SJSA1 (cell line): ENCODE measurements at places on chromosomes 12 and 14. TPM values are rescaled to one million over a fixed set of nuclear protein-coding genes. Genes with fewer than 3 reads are reported as not detected.

The DTX1 gene
- total RNA-seq: not detected in 2 replicates

The GPRC5D gene
- total RNA-seq: not detected in 2 replicates

The FBRSL1 gene
- 0.66 and 2.8 TPM in 2 replicates for total RNA-seq

The AMIGO2 gene
- total RNA-seq: 19.0 and 19.3 TPM in 2 replicates

The NEUROD4 gene
- total RNA-seq: not detected in 2 replicates

The IFNG-AS1 gene
- not detected in 2 replicates for total RNA-seq

The WNT5B gene
- 8.9 and 15.4 TPM in 2 replicates for total RNA-seq

The NRL gene
- total RNA-seq: 1.4 TPM in 1 of 2 replicates, not detected in the other

DNA sequence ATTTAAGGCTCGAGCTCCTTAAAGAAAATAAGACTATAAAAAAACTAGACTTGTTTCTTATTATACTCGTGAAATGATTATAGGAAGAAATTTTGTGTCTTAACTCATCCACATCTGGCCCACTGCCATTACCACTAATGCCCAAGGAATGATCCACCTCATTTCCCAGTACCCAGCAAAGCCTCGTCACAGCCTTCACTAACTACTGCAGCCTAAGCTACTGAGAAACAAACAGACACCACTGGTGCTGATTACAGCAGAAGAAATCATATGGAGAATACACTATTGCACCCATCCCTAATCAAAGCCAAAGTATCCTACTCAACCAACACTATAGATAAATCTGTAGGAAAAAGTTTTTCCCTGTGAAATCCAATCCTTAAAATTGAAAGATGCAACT is 205.3 kb upstream of the NAV3 start:
- peak; percentile 34 for DNase-seq
- no peaks in the 10 kb centered on the region for H3K27me3 ChIP-seq
- H3K36me3 ChIP-seq: no peaks in the 10 kb centered on the region
- H3K4me3 ChIP-seq: no peak overlapping the region

- H3K4me3 ChIP-seq: no peak overlapping the region
- DNase-seq: no peak
- H3K4me1 ChIP-seq: peaks cover 38% of the 10 kb centered on the region
- H3K27me3 ChIP-seq: no peaks in the 10 kb centered on the region
- H3K27ac ChIP-seq: no peak overlapping the region
- no peaks in the 10 kb centered on the region for H3K36me3 ChIP-seq
Observed at GRCh38 chr12:52241205-52241842, 8.3 kb downstream of the KRT7 start.

- DNase-seq: no peak
- H3K36me3 ChIP-seq: no peaks in the 10 kb centered on the region
- peaks cover 32% of the 10 kb centered on the region for H3K27me3 ChIP-seq
- H3K4me1 ChIP-seq: no peaks in the 10 kb centered on the region
Observed at GRCh38 chr12:114448618-114448933, 42.6 kb upstream of the TBX5 start.

GRCh38 chr14:105220699-105221597 is 27.4 kb upstream of the BTBD6 start:
- no peak overlapping the region for H3K4me3 ChIP-seq
- H3K27ac ChIP-seq: no peak overlapping the region
- DNase-seq: no peak

GRCh38 chr12:13436182-13436581 is 239.7 kb downstream of the EMP1 start:
- H3K4me3 ChIP-seq: no peak overlapping the region
- H3K27ac ChIP-seq: no peak overlapping the region
- no peaks in the 10 kb centered on the region for H3K4me1 ChIP-seq

GRCh38 chr14:51335531-51335930 is 95.5 kb downstream of the TMX1 start:
- no peaks in the 10 kb centered on the region for H3K27me3 ChIP-seq
- no peak for DNase-seq
- no peak overlapping the region for H3K4me3 ChIP-seq
- no peaks in the 10 kb centered on the region for H3K36me3 ChIP-seq
- H3K27ac ChIP-seq: no peak overlapping the region

- H3K27ac ChIP-seq: no peak overlapping the region
- H3K27me3 ChIP-seq: no peaks in the 10 kb centered on the region
- H3K36me3 ChIP-seq: peaks cover 69% of the 10 kb centered on the region
- H3K4me3 ChIP-seq: no peak overlapping the region
- no peak for DNase-seq
Observed at GRCh38 chr12:50991291-50991690, 34.9 kb downstream of the SLC11A2 start.

- H3K27ac ChIP-seq: peak overlapping the region; percentile 63
- no peaks in the 10 kb centered on the region for H3K36me3 ChIP-seq
- H3K27me3 ChIP-seq: no peaks in the 10 kb centered on the region
Observed at GRCh38 chr12:2248901-2249381, 196.2 kb downstream of the CACNA1C start.

DNA sequence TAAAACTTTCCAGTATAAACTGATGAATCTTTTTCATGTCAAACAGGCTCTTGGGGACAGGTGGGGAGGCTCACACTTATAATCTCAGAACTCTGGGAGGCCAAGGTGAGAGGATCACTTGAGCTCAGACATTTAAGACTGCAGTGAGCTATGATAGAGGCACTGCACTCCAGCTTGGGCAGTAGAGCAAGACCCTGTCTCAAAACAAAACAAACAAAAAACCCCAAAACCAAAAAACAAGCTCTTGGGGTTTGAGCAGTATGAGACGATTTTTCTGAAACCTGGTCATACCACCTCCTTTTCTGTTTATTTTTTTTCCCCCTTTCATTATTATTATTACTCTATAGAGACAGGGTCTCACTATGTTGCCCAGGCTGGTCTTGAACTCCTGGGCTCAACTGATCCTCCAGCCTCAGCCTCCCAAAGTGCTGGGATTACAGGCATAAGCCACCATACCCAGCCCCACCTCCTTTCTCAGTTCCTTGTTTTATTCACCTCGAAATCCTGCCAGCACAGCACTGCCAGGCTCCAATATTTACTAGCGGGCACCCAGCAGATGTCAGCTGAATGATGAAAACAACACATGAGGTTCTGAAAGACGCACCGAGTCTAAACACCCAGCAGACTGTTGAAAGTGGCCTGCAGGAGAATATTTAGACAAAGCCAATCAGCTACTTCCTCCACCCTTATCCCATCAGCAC is 19.5 kb upstream of the CDK17 start:
- no peaks in the 10 kb centered on the region for H3K27me3 ChIP-seq
- no peak overlapping the region for H3K4me3 ChIP-seq
- peaks cover 1% of the 10 kb centered on the region for H3K4me1 ChIP-seq
- H3K27ac ChIP-seq: no peak overlapping the region

DNA sequence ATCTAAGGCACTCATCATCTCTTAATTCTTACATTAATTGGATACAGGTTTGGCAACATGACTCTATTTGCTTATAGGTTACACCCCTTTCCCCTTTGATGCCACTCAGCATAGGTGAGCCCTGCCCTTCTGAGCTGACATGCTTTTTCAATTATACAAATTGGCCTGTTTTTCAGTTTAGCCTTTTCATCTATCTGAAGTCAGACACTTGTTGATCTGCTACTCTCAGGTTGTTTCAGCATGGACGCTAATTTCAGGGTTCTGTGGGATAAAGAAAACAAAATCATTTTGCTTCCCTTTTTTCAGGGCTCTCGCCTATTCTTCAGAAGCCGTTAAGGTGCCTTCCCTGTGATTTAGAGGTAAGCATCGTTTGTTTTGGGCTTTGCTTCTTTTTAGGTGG is 55.3 kb downstream of the DACT1 start:
- no peaks in the 10 kb centered on the region for H3K27me3 ChIP-seq
- no peak overlapping the region for H3K27ac ChIP-seq
- H3K4me3 ChIP-seq: no peak overlapping the region
- DNase-seq: no peak
- H3K36me3 ChIP-seq: no peaks in the 10 kb centered on the region

- peaks cover 11% of the 10 kb centered on the region for H3K27me3 ChIP-seq
- H3K4me3 ChIP-seq: no peak overlapping the region
- no peaks in the 10 kb centered on the region for H3K36me3 ChIP-seq
- no peaks in the 10 kb centered on the region for H3K4me1 ChIP-seq
- H3K27ac ChIP-seq: no peak overlapping the region
- DNase-seq: no peak
Observed at GRCh38 chr12:55659486-55660385, 23.0 kb downstream of the OR10P1 start.

DNA sequence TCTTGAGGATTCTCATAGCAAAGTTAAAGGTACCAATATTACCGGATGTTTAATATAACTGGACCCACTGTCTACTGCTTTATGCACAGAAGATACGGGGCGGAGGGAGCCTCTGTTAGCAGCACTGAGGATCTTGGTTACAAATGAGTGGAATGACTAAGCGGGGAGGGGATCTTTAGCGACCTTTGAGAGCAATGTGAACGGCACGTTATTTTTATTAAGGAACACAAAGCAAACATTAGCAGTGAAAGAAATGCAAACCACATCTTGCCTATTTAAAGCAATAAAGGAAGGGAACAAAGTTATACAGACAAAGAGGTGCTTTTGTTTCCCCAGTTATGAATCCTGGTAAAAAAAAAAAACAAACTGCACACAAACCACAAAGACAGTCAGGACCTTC is 27.1 kb upstream of the PRMT8 start:
- peaks cover 18% of the 10 kb centered on the region for H3K27me3 ChIP-seq
- no peaks in the 10 kb centered on the region for H3K36me3 ChIP-seq
- no peaks in the 10 kb centered on the region for H3K4me1 ChIP-seq
- no peak overlapping the region for H3K4me3 ChIP-seq

- no peaks in the 10 kb centered on the region for H3K27me3 ChIP-seq
- H3K4me1 ChIP-seq: no peaks in the 10 kb centered on the region
- H3K36me3 ChIP-seq: no peaks in the 10 kb centered on the region
- no peak overlapping the region for H3K27ac ChIP-seq
Observed at GRCh38 chr14:29144621-29145020, 378.0 kb downstream of the FOXG1 start.
